ENCODE measurements at places on chromosomes 5 and 9.

- DNase-seq, result peak; percentile 11
Measured at GRCh38 chr5:10789726-10790125, 28.7 kb upstream of the DAP start.

- DNase-seq, result no peak
Measured at GRCh38 chr5:103910786-103911185, 348.2 kb upstream of the NUDT12 start.

DNA sequence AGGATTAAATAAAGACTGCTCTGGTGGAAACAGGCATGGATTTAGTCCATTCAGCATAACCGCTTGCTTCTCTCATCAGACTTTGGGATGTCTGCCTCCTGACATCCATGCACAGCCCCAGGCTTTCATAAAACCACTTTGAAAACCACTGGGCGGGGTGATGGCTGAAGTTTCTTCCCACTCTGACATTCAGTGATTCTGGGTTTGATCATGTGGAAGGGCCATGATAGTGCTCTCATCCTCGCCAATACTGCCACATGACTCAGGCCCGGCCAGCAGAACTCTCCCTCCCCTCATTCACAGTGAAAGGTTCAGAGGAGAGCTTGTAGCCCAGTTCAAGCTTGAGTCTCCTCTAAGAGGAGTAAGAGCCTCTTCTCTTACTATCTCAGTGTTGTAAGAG lies 29.6 kb upstream of the GLRA1 start:
- DNase-seq, result no peak

DNA sequence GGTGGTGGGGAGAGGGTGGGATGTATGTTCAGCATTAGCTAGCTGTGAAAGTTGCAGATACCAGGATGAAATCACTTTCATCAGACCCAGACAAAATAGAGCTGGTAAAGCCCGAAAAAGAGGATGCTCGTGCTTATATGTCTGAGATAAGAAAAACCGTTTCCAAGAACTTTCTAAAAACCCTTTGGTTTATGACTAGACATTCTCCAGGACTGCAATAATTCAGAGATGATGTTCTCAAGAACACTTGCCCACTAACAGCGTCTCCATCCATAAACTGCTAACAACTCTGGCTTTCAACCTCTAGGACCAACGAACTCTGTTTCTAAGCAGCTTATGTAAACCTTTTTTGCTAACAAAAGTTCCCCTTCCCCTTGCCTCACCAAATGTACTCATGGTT lies 8.4 kb upstream of the AMACR start:
- no peak for DNase-seq

- DNase-seq, result no peak
Measured at GRCh38 chr5:82720213-82721086, 356.7 kb downstream of the TMEM167A start.

GRCh38 chr9:99471033-99471432 lies 249.0 kb downstream of the SEC61B start:
- DNase-seq, result no peak

- no peak for DNase-seq
Measured at GRCh38 chr9:133927041-133927440, 65.1 kb downstream of the VAV2 start.

- peak; percentile 54 for DNase-seq
Measured at GRCh38 chr5:107469485-107470294, 201.0 kb downstream of the EFNA5 start.

Measured in HFFc6 (cell line).